ENCODE measurements at places on chromosomes 11 and 22. TPM values are rescaled to one million over a fixed set of nuclear protein-coding genes. Genes with fewer than 3 reads are reported as not detected.

The GGTLC3 gene
- total RNA-seq = not detected

The KCNQ1 gene
- total RNA-seq = not detected

The HEPN1 gene
- total RNA-seq = not detected

The EFCAB6 gene
- total RNA-seq = under 0.01 TPM

The NUDT22 gene
- total RNA-seq = 44.6 TPM

The OR10D3 gene
- not detected for total RNA-seq

The TRIM51 gene
- total RNA-seq = not detected

The PLAAT5 gene
- total RNA-seq = not detected

DNA sequence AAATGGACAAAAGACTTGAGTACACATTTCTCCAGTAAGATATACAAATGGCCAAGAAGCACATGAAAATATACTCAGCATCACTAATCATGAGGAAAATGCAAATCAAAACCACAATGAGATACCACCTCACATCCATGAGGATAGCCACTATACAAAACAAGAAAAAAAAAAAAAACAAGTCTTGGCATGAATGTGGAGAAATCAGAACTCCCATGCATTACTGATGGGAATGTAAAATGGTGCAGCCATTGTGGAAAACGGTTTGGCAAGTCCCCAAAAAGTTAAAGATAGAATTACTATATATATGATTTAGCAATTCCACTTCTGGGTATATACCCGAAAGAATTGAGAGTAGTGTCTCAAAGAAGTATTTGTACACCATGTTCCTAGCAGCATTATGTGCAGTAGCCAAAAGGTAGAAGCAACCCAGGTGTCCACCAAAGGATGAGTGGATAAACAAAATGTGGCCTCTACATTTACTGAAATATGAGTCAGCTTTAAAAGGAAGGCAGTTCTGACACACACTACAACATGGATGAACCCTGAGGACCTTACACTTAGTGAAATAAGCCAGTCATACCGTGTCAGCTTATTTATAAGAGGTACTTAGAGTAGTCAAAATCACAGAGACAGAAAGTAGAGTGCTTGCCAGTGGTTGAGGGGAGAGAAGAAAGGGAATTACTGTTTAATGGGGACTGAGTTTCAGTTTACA, 146.3 kb downstream of the WNT7B start:
- DNase-seq = peak; percentile 30

GRCh38 chr11:68166969-68167368, 45.8 kb upstream of the CHKA start:
- DNase-seq = no peak

DNA sequence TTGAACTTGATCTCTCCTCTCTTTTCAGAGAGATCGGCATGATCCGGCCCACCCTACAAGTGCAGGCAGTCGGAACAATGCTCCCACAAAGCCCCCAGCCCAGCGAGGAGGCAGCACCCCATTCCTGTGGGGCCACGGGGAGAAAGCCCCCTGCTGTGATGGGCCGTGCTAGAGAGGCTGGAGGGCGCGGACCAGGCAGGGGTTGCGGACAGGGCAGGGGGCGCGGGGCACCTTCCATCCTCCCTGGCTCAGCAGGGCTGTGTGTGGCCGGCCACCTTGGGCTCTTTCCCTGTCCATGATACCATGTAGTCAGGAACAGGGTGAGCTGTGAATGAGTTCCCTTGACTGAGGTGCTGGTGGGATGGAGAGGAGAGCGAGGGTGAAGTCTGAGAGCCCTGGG, 379.8 kb downstream of the BRD1 start:
- no peak for DNase-seq

DNA sequence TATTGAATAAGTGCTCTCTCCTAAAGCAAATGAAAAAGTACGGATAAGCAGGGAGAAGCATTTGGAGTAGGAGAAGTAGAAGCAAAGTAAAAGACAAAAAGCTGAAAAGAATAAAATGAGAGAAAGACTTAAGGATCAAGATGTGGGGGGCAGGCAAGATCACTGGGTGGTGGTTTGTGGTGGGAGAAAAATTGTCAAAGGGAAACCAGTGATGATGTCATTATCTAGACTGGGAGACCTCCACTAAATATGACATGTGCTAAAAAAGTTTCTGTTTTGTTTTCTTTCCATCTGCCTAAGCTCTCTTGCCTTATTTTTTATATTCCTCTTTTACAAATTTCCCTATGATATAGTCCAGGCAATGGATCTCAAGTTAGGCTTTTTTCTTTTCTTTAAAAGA, 14.8 kb upstream of the MAML2 start:
- DNase-seq = no peak

DNA sequence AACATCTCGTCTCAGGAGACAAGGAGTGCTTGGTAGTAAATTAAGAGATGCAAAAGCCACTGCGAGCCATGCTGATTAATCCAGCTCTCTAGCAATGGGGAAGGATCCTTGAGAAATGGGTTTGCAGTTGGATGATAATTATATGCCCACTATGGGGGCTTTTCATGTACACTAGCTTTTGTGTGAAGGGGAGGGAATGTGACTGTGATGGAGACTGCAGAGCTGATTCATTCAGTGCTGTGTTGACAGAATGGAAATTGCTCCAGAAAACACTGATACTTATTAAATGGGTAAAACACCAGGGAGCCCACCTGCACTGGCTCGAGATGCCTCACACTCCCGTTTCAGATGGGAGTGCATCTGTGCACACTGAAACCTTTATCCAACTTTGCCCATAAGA, 37.0 kb upstream of the KIRREL3 start:
- DNase-seq = no peak

GRCh38 chr22:23820748-23821211, 18.0 kb downstream of the DERL3 start:
- DNase-seq = no peak

- DNase-seq = peak; percentile 78
These were observed 6.8 kb downstream of the NAA40 start for GRCh38 chr11:63945477-63946163.

DNA sequence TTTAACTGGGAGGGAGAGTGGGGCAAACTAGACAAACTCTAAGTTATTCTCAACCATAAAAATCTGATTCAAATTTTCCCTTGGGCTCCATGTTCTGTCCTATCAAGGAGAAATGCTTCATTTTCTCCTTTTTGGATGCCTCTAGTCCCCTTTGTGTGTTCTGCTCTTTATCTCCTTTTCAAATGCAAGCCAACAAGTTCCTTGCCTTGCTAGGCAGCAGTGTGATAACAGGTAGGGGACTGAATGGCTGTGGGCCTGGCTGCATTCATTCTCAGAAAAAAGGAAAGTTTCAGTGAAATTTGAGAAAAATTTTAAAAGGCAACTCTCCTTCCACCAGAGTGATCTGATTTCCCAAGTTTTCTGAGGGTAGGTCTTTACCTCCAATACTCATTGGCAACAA, 26.9 kb upstream of the MMP8 start:
- no peak for DNase-seq

DNA sequence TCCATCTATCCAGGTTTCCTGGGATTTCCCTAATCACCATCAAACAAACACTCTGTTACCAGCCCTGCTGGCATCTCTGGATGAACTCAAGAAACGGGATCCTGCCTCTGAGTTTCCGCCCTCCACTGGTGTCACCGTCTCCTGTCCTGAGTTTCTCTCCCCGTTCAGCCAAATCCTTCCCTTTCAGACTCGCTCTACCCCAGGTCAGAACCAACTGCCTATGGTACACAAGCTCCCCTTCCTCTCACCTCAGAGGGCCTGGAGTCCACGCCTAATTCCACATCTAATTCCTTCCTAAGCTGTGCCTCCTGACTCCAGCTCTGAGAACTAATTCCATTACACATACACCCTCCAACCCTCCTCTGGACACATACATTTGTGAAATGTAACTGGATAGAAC, 96.1 kb downstream of the SHANK2 start:
- no peak for DNase-seq

- DNase-seq = peak; percentile 45
These were observed 177.5 kb upstream of the GRIA4 start for GRCh38 chr11:105432241-105432995.

- peak; percentile 100 for DNase-seq
These were observed 4.0 kb upstream of the HMOX1 start for GRCh38 chr22:35376728-35377472.

- no peak for DNase-seq
These were observed 6.8 kb downstream of the QSER1 start for GRCh38 chr11:32899438-32899837.
